ENCODE measurements at places on chromosomes 4 and X. TPM values are rescaled to one million over a fixed set of nuclear protein-coding genes. Genes with fewer than 3 reads are reported as not detected.
A peak's percentile ranks its signal among the peaks of the same experiment; 100 is the strongest.

- H3K27me3 ChIP-seq = no peaks in the 10 kb centered on the region
- no peaks in the 10 kb centered on the region for H3K4me1 ChIP-seq
- H3K4me3 ChIP-seq = no peak overlapping the region
- H3K36me3 ChIP-seq = no peaks in the 10 kb centered on the region
- DNase-seq = no peak
Measured at GRCh38 chrX:102338162-102338561, 91.2 kb downstream of the NXF2 start.

- H3K4me3 ChIP-seq = no peak overlapping the region
- H3K4me1 ChIP-seq = no peaks in the 10 kb centered on the region
- H3K27me3 ChIP-seq = peaks cover 4% of the 10 kb centered on the region
- H3K27ac ChIP-seq = no peak overlapping the region
Measured at GRCh38 chr4:14787894-14788293, 214.4 kb upstream of the CPEB2 start.

GRCh38 chrX:80412042-80412441, 8.2 kb upstream of the TENT5D start:
- H3K36me3 ChIP-seq = no peaks in the 10 kb centered on the region
- no peak overlapping the region for H3K27ac ChIP-seq
- no peaks in the 10 kb centered on the region for H3K4me1 ChIP-seq
- H3K27me3 ChIP-seq = no peaks in the 10 kb centered on the region

GRCh38 chrX:100895365-100896075, 21.4 kb upstream of the NOX1 start:
- no peaks in the 10 kb centered on the region for H3K27me3 ChIP-seq
- no peaks in the 10 kb centered on the region for H3K36me3 ChIP-seq
- DNase-seq = no peak
- H3K27ac ChIP-seq = no peak overlapping the region
- H3K4me3 ChIP-seq = no peak overlapping the region

DNA sequence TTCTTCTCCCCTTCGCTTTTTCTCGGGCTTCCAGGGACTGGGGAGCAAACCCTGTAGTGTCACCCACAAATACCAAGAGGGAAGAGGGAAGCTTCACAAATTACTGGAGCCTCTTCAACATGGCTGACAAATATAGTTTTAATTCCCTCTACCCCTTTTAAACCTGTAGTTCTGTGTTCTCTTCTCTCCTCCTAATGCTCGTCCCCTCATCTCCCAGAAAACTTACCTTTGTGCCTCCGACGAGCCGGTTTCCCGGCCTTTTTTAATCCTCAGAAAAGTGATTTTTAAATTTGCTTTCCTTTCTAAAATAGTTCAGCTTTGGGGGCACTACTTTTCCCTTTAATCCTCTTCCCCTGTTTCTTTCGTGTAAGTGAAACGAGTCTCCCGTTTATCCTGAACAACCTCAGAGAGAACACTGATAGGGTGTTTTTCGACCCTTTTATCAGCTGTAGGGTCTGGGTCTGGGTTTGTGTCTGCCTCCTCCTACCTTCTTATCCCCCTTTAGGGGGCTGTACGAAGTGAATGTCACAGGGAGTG, 408 bp downstream of the TET2 start:
- no peaks in the 10 kb centered on the region for H3K36me3 ChIP-seq
- DNase-seq = no peak
- peak overlapping the region; percentile 96 for H3K27ac ChIP-seq
- H3K4me1 ChIP-seq = peaks cover 35% of the 10 kb centered on the region
- H3K27me3 ChIP-seq = no peaks in the 10 kb centered on the region
- H3K4me3 ChIP-seq = peak overlapping the region; percentile 93

DNA sequence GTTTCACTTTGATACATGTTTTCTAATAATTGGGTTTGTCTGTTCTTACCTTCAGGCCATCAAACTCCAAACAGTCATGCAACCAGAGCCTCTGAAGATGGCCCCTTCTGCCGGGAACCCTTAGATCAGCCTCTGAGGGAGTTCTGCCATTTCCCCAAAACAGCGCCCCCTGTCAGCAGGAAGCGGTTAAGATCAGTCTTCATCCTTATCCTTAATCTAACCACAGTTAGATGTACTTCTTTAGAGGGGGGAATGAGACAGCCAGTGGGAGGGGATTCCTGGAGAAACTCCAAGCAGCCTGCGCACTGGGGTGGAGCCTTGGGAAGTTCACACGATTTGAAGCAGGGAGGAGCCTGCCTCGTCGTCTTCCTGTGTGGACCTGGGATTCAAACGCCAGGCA, 185.4 kb downstream of the INPP4B start:
- no peaks in the 10 kb centered on the region for H3K36me3 ChIP-seq
- H3K27ac ChIP-seq = no peak overlapping the region
- no peaks in the 10 kb centered on the region for H3K27me3 ChIP-seq
- no peak for DNase-seq
- no peaks in the 10 kb centered on the region for H3K4me1 ChIP-seq

DNA sequence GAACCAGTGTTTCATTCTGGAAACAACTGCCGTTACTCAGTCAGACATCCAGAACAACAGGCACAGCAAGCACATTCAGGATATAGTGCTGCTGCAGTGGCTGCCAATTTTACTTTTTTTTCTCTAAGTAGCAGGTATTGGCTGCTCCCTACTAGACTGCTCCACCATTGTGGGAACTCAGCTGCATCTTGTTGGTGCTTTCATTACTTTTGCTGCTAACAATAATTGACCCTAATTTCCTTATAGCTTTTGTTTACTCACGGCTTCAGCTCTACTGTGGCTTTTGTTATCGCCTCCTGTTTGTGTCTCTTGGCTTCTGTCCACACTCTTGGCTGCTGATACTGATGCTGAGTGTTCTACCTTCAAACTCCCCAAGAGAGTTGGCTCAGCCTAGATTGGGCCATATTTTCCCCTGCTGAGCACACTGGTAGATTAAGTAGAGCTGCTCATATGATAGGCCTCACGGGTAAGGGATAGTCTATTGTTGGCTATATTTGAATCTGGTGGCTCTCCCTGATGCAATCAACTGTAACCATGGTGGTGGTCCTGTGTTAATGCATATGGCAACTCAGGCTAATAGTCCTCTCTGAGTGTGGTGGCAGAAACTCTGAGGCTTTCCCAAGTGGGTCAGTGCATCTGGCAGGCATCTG, 44.5 kb upstream of the IL2 start:
- no peaks in the 10 kb centered on the region for H3K36me3 ChIP-seq
- H3K27me3 ChIP-seq = peaks cover 13% of the 10 kb centered on the region
- no peak overlapping the region for H3K4me3 ChIP-seq
- H3K27ac ChIP-seq = no peak overlapping the region

DNA sequence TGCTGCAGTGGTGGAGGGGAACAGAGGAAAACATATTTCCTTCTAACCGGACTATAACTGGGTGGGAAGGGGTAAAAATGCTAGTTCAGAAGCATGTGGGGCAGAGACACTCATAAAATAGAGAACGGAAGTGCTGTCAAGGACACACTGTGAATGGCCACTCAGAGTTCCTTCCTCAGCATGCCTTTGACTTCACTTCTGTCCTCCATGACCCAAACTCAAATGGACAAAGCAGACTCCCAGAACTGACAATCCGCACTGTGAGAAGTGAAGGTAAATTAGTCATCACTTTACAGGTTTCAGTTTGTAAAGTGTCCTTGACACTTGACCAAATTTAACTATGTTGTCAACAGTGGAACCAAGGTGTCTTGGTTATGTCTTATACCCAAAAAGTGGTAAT, 30.2 kb upstream of the ELF2 start:
- H3K36me3 ChIP-seq = no peaks in the 10 kb centered on the region
- H3K27me3 ChIP-seq = no peaks in the 10 kb centered on the region
- H3K27ac ChIP-seq = no peak overlapping the region
- DNase-seq = no peak
- no peak overlapping the region for H3K4me3 ChIP-seq

- H3K27ac ChIP-seq = peak overlapping the region; percentile 45
- no peaks in the 10 kb centered on the region for H3K27me3 ChIP-seq
- H3K36me3 ChIP-seq = no peaks in the 10 kb centered on the region
- H3K4me3 ChIP-seq = no peak overlapping the region
Measured at GRCh38 chr4:10998846-10999245, 314.3 kb upstream of the CLNK start.

- H3K4me1 ChIP-seq = peaks cover 14% of the 10 kb centered on the region
- no peaks in the 10 kb centered on the region for H3K27me3 ChIP-seq
- no peak overlapping the region for H3K27ac ChIP-seq
Measured at GRCh38 chr4:186762865-186763264, 39.2 kb upstream of the FAT1 start.

DNA sequence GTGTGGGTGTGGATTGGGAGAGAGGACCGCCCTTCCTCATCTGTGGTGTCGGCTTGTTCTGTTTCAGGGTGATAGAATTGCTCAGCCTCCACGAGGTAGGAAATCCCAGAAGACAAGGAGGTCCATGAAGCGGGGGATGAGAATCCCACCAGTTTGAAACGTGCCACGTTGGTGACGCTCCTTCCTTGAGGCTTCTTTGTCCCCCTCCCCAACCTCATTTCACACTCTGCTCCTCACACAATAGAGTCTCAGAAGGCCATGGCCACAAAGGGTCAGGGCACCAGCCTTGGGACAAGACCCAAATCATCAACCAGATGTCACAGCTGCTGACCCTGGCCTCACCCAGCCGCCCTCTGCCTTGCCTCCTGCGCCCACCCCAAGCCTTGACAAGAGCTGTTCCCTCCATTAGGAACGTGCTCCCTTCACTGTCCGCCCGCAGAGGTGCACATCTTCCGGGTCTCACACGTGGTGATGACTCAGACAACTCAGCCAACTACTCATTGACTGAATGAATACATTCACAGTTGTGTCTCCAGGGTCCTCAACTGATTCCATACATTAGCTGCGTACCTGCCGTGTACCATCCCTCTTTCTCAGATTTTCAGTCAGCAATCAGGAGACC, 18.3 kb downstream of the BLOC1S4 start:
- H3K4me1 ChIP-seq = peaks cover 13% of the 10 kb centered on the region
- no peak overlapping the region for H3K4me3 ChIP-seq
- peaks cover 3% of the 10 kb centered on the region for H3K27me3 ChIP-seq
- no peak for DNase-seq
- no peaks in the 10 kb centered on the region for H3K36me3 ChIP-seq
- no peak overlapping the region for H3K27ac ChIP-seq

DNA sequence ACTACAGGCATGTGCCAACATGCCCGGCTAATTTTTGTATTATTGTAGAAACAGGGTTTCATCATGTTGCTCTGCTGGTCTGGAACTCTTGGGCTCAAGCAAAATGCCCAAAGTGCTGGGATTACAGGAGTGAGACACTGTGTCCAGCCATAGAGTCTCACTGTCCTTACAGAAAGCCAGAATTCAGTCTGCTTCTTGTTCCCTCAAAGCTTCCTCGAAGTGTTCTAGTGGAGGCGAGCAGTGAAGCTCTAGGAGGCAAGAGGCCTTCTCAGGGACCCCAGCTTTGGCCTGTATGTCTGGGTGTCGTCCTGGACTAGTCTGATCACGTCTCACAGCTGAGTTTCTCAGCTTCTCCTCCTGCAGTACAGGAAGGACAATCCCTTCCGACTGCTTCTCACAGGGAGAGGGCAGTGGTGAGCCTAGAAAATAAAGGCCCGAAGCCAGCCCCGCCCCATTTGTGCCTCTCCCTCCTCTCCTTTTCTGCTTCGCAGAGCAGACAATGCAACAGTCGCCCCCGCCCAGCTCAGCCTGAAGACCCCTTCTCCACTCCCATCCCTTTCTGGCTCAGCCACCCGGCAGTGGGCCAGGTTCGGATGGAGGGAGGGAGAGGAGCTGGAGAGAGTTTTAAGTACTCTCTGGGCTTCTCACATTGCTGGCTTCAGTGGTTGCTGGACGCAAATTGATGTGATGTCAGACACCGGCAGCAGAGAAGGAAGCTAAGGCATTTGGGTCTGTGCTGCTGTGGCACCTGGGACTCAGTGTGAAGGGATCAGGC, 11.1 kb upstream of the FAM3A start:
- peak overlapping the region; percentile 45 for H3K4me3 ChIP-seq
- peak overlapping the region; percentile 84 for H3K27ac ChIP-seq
- DNase-seq = no peak
- H3K27me3 ChIP-seq = no peaks in the 10 kb centered on the region
- no peaks in the 10 kb centered on the region for H3K36me3 ChIP-seq

GRCh38 chr4:16597845-16598596, 300.4 kb downstream of the LDB2 start:
- H3K27ac ChIP-seq = peak overlapping the region; percentile 65
- H3K36me3 ChIP-seq = no peaks in the 10 kb centered on the region
- H3K4me3 ChIP-seq = no peak overlapping the region
- DNase-seq = no peak
- no peaks in the 10 kb centered on the region for H3K27me3 ChIP-seq

DNA sequence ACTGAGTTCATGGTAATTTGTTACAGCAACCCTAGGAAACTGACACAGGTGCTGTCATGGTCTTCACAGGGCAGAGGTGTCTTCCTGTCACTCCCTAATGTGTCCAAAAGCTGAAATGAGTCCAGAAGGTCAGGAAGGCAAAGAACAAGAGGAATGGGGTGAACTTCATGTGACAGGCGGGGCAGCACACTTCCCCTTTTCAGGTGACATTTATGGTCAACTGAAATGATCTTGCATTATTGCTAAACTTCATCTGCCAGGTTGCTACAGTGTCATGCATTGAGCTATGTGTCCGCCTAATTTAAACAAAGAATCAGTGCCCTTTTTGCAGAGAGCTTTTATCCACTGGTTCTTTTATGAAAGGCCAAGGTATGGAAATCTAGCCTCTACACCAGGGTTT, 15.9 kb upstream of the CCDC149 start:
- H3K27ac ChIP-seq = no peak overlapping the region
- no peaks in the 10 kb centered on the region for H3K36me3 ChIP-seq
- DNase-seq = no peak
- peaks cover 6% of the 10 kb centered on the region for H3K4me1 ChIP-seq
- peaks cover 26% of the 10 kb centered on the region for H3K27me3 ChIP-seq

DNA sequence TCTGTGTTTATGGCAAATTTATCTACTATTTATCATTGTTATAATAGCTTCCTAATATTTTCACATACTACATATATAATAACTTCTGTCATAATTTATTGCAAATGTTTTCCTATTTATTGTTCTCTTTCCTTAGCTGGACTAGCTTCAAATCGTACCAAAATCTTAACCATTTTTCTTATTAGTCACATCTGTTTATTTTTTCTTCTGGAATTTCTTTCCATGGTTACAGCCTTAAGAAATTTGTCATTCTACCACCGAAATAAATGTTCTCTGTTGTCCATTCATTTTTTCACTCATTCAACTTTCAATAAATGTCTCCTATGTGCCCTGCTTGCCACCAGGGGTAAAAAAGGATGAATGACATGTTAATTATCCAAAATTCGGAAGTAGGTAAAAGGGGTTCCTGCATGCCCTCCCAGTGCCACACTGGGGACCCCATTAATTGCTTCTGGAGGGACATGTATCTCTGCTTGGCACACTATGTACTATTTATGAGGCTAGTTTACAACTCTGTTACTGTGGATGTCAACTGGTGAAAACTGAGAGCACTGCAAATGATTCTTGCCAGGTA, 182.1 kb downstream of the SH3KBP1 start:
- no peak for DNase-seq
- no peaks in the 10 kb centered on the region for H3K36me3 ChIP-seq
- H3K4me1 ChIP-seq = peaks cover 17% of the 10 kb centered on the region

GRCh38 chrX:49172280-49172780, 632 bp downstream of the PLP2 start:
- H3K27me3 ChIP-seq = no peaks in the 10 kb centered on the region
- peaks cover 20% of the 10 kb centered on the region for H3K4me1 ChIP-seq
- DNase-seq = no peak
- peaks cover 14% of the 10 kb centered on the region for H3K36me3 ChIP-seq
- peak overlapping the region; percentile 86 for H3K27ac ChIP-seq
- H3K4me3 ChIP-seq = peak overlapping the region; percentile 86

STPG2 gene
- total RNA-seq = not detected

ZIC3 gene
- not detected for total RNA-seq

ARHGAP6 gene
- total RNA-seq = 4.2 TPM

HPGD gene
- total RNA-seq = not detected

All from osteocyte (in vitro differentiated cells).